GM10248 (cell line): ENCODE measurements at places on chromosomes 13 and 19.
A peak's percentile ranks its signal among the peaks of the same experiment; 100 is the strongest.

DNA sequence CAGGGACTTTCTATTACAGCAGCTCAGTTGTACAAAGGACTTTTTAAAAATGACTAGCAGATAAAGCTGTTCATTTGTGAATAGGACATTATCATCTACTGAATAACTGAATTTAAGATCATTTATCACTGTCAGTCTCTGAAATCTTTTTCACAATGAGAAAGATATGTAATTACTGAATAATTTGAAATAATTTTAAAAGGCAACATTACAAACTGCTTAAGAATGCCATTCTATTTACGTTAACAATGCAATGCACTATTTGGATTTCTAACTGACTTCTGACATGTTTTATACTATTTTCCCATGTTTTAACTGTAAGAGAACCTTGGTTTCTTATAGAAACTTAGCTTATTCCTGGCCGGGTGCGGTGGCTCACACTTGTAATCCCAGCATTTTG, 2033.0 kb upstream of the PCDH20 start:
- no peak for DNase-seq

DNA sequence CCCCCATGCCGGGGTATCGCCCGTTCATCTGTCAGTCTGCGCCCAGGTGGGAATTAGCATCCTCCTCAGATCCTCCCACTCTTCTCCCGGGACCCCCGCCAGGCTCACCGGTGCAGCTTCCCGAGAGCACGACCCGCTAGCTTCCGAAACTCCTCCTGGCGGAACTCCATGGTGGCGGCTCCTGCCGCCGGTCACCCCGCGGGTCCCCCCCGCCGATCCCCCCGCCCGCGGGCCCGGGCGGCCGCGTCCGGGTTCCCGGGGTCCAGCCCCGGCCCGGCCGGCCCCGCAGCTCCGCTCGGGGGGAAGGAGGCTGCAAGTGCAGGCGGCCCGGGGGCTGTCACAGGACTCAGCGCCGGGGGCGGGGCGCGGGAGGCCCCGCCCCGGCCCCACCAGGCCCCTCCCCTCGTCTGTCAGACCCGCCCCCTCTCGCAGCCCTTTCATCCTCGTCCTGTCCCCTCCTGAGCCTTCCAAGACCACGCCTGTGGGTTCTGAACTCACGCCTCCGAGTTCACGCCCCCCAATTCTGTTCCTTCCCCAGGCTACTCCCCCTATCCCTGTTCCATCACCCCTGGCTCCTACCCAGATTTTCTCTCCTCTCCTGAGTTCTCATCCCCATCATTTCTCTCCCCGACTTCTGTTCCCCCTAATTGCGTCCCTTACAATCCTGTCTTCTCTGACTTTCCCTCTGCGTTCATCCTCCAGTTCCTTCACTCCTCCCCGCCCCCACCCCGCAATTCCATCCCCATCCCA, at the start of gene SLC17A7:
TSS of gene SLC17A7 (minus strand) at position 318 of the 750 bp plus-strand sequence. CDS start at position 170, 148 bp downstream.
- DNase-seq: peak; percentile 72

- no peak for DNase-seq
Measured at GRCh38 chr13:95243207-95243606, 58.0 kb downstream of the ABCC4 start.

DNA sequence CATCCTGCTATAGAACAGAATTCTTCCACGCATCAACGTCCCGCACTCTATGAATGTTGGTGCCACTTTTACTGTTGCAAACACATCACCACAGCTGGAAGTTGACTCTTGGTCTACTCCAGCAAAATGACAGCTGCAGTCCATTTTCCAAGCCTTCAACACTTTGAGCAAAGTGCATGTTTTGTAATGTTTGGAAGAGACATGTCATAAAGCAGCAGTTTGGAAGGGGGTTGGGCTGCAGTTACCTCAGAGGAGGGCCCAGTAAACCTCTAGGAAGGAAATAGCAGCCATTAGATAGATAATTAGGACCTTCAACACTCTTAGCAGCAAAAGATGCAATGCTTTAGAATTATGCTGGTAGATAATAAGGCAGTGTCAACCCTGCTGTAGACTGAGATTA, 323.6 kb downstream of the TDRD3 start:
- DNase-seq: no peak

DNA sequence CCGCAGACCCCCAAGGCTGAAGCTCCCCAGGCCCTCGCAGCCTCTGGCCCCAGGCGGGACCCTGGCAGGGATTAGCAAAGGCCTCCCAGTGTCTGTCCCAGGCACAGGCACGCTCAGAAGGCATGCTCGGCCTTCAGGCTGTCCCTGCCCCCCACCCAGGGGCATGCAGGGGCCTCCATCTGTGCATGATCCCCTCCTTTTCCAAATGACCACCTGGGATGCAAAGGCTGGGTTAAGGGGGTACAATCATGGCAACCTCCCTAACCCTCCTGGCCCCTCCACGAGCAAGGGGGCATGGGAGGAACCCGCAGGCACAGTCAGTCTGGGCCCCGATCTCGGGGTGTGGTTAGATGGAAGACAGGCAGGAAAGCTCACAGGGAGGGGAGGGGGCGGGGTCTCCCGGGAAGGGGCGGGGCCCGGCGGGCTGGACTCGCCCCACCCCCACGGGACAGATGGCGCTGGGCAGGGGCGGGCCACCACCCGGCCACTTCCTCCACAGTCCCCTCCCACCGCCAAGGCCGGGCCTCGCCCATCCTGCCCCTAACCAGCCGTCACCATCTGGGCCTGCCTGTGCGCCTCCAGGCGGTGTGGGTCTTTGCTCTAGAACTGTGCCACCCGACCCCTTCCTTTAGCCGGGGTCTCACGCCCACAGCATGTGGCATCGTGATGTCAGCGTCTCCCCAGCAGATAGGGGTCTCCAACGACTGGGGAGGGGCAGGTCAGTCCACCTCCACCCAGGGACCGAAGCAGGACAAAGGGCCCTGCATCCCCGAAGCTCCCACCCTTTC, 7.0 kb upstream of the REXO1 start:
- peak; percentile 93 for DNase-seq

DNA sequence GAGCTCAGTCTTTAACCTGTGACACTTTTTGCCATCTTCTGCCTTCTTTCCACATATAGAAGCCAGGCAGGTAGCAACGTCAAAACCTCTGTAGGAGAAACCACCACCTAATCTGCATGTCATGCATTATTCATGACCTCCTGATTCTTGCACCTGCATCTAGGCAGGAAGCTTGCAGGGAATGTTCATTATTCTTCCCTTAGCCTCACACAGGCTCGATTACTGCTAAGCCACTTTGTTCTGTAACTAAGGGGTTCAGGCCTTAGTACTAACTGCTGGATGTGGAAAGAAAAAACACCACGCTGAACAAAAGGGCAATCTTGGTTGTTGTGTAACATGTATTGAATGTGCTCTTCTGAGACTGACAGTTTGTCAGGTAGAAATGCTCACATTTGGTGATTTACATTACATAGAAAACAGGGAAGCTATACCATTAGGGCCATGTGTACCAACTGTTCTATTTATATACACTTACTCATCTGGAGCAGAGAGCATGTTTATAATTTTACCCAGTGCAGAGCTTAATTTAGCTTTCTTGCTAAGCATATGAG, 366.9 kb downstream of the KLF12 start:
- DNase-seq: no peak

DNA sequence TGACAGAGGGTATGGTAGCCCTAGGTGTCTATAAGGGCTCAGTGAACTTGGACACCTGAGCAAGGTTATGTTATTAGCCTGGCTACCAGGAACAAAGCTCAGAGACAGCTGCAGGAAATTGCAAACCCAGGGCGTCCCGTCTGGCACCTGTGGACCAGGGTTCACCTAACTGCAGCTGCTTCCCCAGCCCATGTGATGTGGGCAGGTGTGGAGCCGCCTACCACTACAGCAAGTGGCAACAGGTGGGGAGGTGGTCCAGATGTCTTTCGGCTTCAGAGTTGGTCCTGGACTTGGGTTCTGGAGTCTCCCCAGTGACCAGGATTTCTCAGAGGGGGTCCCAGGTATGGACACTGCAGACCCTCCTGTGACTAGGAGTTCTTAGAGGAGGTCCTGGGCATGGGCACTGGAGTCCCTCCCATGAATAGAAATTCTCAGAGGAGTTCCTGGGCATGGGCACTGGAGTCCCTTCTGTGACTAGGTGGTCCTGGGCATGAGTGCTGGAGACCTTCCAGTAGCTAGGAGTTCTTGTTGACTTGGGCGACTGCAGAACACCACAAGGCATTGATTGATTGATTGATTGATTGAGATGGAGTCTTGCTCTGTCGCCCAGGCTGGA, 25.2 kb downstream of the ACTL9 start:
- no peak for DNase-seq

GRCh38 chr13:112831196-112831595, 137.8 kb upstream of the MCF2L start:
- DNase-seq: no peak

DNA sequence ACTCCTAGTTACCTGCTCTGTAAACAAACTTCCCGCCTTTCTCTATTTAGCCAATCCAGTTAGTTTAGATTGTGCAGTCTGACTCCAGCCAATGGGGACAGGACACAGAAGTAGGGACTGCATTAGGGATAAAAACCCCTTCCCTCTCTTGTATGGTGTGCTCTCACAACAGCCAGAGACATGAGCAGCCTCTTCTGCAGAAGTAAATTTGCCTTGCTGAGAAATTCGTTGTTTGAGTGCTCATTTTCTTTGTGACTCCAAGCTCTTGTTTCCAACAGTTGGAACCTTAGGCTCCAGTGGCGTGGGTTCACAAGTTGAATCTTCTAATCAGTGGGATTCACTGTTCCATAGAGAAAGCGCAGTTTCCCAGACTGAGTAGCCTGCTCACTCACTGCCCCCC, 66.1 kb downstream of the ZNF93 start:
- DNase-seq: no peak

- no peak for DNase-seq
Measured at GRCh38 chr19:16327169-16327475, 2.5 kb downstream of the KLF2 start.
